ENCODE measurements at places on chromosomes 2 and 18.

- DNase-seq = no peak
These were observed 28.3 kb downstream of the MAP3K2 start for GRCh38 chr2:127359520-127359919.

DNA sequence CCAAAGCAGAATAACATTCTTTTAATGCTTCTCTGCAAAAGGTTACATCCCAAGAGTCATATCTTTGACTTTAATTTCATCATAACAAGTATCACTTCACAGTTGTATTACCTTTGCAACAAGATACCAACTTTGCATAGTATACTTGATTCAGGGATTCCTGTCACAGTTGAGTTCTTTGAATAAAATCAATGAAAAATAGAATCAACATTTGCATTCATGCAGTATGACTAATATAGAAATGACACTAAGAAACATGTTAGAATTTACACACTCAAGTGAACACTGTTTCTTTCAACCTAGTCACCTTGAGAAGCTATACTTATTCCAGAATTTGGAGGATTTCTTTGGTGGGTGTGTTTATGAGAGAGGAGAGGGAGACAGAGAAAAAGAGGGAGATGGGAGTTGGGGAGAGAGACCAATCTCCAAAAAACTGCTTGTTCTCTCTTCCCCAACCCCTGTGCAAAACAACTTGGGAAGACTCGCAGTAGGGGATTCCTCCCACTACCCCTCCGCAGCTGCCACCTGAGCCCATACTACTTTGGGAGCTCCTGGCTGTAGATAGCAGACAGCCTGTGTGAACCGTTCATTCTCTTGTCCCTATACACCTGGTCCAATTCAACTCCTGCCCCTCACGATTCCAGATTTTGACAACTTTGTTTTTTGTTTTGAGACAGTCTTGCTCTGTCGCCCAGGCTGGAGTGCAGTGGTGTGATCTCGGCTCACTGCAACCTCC lies 57.7 kb downstream of the PELI1 start:
- DNase-seq = no peak

DNA sequence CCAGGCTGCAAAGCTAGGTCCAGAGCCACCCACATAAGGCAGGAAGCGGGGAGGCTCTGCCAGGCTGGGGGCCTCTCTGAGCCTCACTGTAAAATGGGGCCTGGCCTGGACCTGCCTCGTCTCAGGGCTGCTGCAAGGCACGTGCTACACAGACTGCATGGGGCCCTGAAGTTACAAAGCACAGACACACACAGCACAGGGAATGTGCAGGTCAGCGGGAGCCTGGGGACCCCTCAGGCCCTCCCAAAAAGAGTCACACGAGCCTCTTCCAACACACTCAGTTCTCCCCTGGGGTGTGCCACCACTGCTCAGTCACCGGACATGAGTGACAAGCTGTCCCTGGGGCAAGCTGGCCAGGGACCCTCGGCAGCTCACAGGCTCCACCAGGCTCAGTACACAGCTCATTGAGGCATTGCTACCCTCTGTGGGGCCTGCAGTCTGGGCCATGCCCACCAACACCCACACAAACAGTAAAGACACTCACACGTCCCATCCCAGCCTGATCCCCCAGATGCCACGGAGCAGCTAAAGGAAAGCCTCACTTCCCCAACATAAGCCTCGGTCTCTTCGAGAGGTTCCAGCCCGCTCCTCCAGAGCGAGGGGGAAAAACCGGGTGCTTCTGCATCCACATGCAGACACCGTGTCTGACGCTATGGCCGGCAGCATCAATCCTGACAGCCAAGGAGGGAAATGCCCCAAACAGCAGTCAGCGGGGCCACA lies 33.7 kb downstream of the BOK start:
- no peak for DNase-seq

DNA sequence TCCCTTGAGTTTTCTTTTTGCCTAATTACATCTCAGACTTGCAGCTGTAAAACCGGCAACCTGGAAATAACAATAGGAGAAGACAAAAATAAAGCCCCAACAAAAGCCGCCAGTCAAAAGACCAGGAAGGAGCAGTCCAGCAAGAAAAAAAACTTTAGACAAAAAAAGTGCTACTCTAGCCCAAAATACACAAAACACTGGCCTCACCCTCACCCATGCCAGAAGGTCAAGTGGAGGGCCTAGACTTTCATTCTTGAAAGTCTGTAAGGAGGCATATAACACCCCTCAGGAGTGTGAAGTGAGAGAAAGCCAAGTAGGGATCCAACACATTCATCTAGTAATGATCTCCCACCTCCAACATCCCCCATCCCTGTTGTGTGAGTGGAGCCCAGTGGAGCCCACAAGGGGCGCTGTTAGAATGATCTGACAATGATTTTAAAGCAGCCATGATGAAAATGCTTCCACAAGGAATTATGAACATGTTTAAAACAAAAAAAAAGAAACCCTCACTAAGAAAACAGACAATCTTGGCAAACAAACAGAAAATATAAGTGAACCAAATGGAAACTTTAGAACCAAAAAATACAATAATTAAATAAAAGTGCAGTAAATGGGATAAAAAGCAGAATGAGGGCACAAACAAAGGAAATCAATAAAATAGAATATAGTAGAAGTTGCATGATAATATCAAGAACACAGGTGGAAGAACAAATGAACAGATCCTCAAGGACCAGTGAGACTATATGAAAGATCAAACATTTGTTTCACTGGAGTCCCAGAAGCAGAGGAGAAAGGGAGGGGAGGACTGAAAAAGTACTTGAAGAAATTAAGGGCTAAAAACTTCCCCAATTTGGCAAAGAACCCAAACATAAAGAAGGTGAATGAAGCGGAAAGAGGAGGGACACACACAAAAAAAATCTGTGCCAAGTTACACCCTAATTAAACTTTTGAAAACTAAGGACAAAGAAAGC lies 23.9 kb downstream of the SESTD1 start:
- no peak for DNase-seq

- no peak for DNase-seq
These were observed 49.1 kb downstream of the NGEF start for GRCh38 chr2:232963913-232964312.

GRCh38 chr2:29698216-29698615 lies 223.2 kb downstream of the ALK start:
- DNase-seq = no peak

GRCh38 chr2:154945984-154946383 lies 247.5 kb downstream of the KCNJ3 start:
- no peak for DNase-seq

GRCh38 chr18:48541026-48541746 lies 2.4 kb downstream of the CTIF start:
- peak; percentile 38 for DNase-seq

- DNase-seq = no peak
These were observed 118.6 kb upstream of the LRATD1 start for GRCh38 chr2:14513903-14514302.

DNA sequence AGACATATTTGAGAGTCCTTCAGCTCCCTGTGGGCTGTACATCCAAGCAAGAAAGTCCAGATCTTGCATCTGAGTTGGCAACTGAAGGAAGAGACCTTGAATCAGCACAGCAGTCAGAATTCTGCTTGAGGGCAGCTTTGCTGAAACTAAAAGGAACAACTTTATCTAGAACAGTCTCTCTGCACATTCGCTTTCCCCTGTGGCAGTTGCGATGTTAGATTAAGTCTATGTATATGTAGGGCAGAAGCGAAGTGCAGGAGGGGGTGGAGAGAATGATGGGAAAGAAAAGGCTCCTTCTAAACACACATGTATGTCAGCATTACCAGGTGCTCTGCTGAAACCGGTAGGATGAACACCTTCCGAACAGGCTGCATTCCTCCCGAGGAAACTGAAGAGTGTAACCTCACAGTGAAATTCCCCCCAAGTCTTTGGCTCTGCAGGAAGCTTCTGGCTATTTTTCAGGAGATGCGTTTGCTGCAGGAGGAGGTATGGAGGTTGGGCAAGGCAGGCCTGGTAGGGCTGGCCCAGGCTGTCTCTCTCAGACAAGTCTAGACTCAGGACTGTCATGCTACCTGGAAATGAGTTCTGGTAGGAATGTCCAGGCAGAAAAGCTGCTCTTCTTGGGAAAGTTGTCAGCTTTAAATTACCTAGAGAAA lies 70.0 kb upstream of the ATL2 start:
- DNase-seq = no peak

DNA sequence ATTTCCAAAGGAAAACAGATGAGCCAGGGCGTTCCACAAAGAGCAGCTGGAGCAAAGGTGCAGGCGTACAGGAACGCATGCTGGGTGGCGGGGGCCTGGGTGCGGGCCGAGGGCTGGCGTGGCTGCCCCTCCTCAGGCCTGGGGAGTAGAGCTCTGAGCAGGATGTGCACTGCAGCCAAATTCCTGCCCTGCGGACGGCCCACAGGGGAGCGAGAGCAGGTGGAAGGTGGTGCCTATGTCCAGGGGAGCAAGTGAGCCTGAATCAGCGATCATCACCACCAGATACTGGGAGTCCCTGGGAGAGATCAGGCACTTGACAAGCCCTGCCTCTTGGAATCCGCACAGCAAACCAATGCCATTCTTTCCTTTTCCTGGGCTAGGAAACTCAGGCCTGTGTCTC lies 106.3 kb downstream of the GBX2 start:
- DNase-seq = no peak

GRCh38 chr2:222102575-222103349 lies 196.0 kb downstream of the PAX3 start:
- no peak for DNase-seq

- peak; percentile 61 for DNase-seq
These were observed 3.8 kb downstream of the EVX2 start for GRCh38 chr2:176079831-176080539.
